ENCODE measurements at places on chromosomes 5 and 9.

DNA sequence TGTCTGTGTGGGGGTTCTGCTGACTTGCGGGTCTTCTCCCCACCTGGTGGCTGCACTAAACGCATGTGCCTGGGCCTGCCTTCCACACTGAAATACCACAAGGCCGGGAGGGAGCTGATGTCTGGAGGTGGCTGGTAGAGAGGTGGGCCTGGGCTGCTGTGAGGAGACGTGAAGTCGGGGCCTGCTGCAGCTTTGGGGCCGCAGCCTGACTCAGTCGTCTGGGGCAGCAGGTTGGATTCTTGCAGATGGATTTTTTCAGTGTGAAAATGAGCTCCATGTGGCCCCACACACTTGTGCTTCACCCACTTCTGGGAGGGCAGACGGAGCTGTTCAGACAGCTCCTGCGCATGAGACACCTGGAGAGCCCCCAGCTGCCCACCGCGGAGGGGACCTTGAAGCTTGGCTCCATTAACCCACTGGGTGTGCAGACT is 29.3 kb downstream of the COL5A1 start:
- no peak for DNase-seq

GRCh38 chr9:116435706-116436105 is 251.4 kb upstream of the TRIM32 start:
- DNase-seq = no peak

DNA sequence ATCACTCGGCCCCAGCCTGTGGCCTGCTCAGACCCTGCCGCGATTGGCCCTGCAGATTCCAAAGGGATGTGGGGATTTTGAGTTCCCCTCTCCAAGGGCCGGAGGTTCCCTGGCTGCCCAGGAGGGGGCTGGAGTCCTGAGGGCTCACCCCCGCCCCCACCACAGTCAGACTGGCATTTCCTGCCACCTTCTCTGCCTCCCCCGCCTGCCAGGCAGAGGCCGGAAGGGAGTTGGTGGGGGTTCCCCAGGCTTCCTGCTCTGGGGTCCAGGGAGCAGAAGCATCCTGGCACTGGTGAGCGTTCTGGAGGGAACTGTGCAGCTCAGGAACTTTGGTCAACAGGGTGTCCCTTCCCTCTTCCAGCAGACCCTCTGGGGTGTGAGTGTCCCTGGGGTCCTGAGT is 70.6 kb downstream of the RXRA start:
- DNase-seq = peak; percentile 66

- DNase-seq = no peak
These were observed 334.4 kb downstream of the KCTD16 start for GRCh38 chr5:144504929-144505577.

- DNase-seq = no peak
These were observed 20.9 kb downstream of the WHRN start for GRCh38 chr9:114484215-114484853.

DNA sequence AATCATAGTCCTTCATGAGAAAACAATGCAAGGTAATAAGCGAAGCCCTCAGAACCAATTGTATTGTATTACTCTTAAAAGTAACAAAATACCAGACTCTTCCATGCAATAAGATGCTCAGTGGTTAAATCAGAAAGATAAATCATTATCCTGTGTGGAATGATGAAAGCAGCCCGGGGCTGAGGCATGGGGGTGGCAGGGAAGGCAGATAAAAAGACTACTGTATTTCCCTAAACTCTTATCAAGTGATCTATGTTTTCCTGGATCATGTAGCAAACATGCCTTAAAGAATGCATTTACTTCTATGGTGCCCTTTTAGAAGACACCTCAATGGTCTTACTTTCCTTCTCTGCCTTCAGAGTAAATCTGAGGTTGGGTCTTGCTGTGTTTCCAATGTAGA is 105.6 kb upstream of the DAPK1 start:
- DNase-seq = no peak

GRCh38 chr9:108443741-108444140 is 412.0 kb downstream of the ACTL7B start:
- no peak for DNase-seq

- no peak for DNase-seq
These were observed 74.5 kb downstream of the PTCD2 start for GRCh38 chr5:72394688-72395087.

GRCh38 chr5:68331192-68332079 is 115.9 kb downstream of the PIK3R1 start:
- DNase-seq = no peak

DNA sequence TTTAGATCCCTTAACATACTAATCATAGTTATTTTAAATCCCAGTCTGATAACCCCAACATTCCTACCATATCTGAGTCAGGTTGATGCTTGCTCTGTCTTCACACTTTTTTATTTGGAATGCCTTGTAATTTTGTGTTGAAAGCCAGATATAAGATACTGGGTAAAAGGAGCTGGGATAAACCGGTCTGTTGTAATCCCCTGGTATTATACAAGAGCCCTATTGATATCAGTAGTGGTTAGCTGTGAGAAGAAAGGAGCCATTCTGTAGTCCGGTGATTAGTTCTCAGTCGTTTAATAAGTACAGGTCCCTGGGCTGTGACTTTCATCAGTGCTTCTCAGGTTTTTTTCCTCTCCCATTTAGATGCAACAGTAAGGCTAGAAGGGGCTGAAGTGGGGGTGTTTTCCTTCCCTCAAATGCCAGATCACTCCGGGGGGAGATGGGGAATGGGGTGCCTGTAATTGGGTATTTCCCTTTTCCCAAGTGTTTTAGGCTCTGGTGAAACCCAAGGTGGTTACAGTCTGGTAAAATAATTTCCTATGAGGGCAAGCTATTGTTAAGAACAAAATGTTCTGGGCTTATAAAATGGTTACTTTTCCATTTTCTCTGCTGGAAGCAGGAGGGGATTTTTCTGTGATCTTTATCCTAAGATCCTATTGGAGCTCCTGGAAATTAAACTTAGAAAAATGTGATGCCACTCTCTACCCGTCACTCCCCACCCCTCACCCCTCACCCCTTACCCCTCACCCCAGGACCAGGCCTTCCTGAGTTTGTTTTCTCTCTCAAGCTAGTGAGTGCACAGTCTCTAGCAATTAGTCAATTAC is 72.7 kb downstream of the KCNN2 start:
- DNase-seq = no peak

GRCh38 chr9:105389796-105390195 is 58.0 kb upstream of the FSD1L start:
- DNase-seq = no peak

- DNase-seq = no peak
These were observed 33.5 kb upstream of the DMRT3 start for GRCh38 chr9:942805-943580.

GRCh38 chr5:133993185-133993936 is 11.4 kb downstream of the VDAC1 start:
- no peak for DNase-seq

GRCh38 chr9:6922680-6923079 is 164.9 kb downstream of the KDM4C start:
- no peak for DNase-seq

GRCh38 chr5:179346401-179346800 is 1.1 kb upstream of the ADAMTS2 start:
- no peak for DNase-seq

DNA sequence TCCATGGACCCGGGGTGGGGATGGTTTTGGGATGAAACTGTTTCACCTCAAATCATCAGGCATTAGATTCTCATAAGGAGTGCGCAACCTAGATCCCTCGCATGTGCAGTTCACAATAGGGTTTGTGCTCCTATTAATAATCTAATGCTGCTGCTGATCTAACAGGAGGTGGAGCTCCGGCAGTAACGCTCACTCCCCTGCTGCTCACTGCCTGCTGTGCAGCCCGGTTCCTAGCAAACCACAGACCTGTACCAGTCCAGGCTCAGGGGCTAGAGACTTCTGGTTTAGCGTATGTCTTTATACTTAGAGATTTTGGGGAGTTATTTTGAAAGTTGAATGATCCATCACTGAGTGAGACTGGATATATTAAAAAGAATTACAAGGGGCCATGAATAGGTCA is 50.2 kb downstream of the RICTOR start:
- no peak for DNase-seq

DNA sequence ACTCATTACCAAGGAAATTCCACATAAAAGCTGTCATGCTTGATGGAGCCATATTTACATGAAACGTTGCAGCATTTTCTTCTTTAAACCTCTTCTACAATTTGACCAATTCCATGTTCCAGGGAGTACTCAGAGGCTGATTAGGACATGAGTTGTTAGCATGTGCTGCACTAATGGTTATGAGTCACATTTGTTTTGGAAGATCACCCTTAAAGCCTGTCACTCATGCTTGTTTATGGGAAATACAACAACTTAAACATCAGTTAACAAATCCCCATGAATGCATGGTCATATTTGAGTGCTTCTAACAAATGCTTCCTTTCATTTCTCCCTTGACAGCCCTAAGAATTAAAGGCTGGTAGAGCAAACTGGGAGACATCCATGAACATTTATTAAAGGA is 156.1 kb downstream of the GHR start:
- no peak for DNase-seq

GRCh38 chr9:116741742-116742141 is 54.6 kb downstream of the TRIM32 start:
- no peak for DNase-seq

DNA sequence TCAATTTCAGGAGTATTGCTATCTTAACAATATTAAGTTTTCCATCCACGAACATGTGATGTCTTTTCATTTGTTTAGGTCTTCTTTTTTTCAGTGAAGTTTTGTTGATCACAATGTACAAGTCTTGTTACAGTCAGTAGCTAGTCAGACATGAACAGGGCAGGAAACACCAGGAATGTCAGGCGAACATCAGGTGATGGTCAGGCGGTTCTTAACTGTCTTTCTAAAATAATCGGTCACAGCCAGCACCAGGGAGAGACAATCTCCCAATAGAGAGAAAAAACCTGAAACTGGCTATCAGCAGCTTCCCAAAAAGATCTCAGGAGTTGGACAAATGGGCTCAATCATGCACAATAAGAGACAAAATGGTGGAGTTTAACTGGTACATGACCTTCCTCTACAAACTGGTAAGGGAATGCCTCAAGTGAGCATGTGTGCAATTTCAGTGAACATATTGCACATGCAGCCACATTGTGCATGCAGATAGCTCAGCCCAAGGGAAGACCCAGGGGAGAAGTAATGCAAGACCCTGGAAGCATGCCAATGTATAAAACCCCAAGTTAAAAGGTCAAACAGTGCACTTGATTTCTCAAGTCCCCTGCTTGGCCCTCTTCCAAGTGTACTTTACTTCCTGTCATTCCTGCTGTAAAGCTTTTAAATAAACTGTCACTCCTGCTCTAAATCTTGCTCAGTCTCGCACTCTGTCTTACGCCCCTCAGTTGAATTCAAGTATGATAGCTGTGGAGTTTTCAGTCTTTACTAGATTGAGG is 176.1 kb upstream of the RASEF start:
- DNase-seq = no peak
